ENCODE measurements at places on chromosomes 11 and 22. TPM values are rescaled to one million over a fixed set of nuclear protein-coding genes. Genes with fewer than 3 reads are reported as not detected.

NXPE4 gene
- total RNA-seq, result not detected

OR5B21 gene
- not detected for total RNA-seq

NLRP14 gene
- not detected for total RNA-seq

B3GAT1 gene
- not detected for total RNA-seq

ANGPTL5 gene
- not detected for total RNA-seq

FREY1 gene
- not detected for total RNA-seq

FOLH1 gene
- total RNA-seq, result not detected

MEN1 gene
- 26.4 TPM for total RNA-seq

GGTLC3 gene
- total RNA-seq, result not detected

GAB4 gene
- total RNA-seq, result not detected

ASRGL1 gene
- total RNA-seq, result 19.7 TPM

LDHAL6A gene
- total RNA-seq, result not detected

TENM4 gene
- 12.6 TPM for total RNA-seq

BLID gene
- 1.9 TPM for total RNA-seq

NADSYN1 gene
- 72.8 TPM for total RNA-seq

MRE11 gene
- 13.7 TPM for total RNA-seq

MYBPC3 gene
- not detected for total RNA-seq

OR52N1 gene
- not detected for total RNA-seq

NLRP10 gene
- not detected for total RNA-seq

MLC1 gene
- not detected for total RNA-seq

MS4A3 gene
- not detected for total RNA-seq

ROBO4 gene
- 1.4 TPM for total RNA-seq

MRGPRE gene
- total RNA-seq, result not detected

SCGB2A2 gene
- total RNA-seq, result not detected

IFTAP gene
- total RNA-seq, result 13.2 TPM

SUSD2 gene
- 0.07 TPM for total RNA-seq

TEX54 gene
- not detected for total RNA-seq

TIMP3 gene
- total RNA-seq, result 6.1 TPM

APOL5 gene
- total RNA-seq, result not detected

CABP4 gene
- not detected for total RNA-seq

OR51F1 gene
- total RNA-seq, result not detected

GAS2 gene
- total RNA-seq, result 1.2 TPM

INS gene
- total RNA-seq, result not detected

CD6 gene
- total RNA-seq, result 0.23 TPM

MOV10L1 gene
- total RNA-seq, result 0.12 TPM

ACR gene
- not detected for total RNA-seq

HORMAD2 gene
- not detected for total RNA-seq

GUCY1A2 gene
- 0.06 TPM for total RNA-seq

OR52H1 gene
- total RNA-seq, result not detected

OR51F2 gene
- total RNA-seq, result not detected

GTF2H1 gene
- 30.8 TPM for total RNA-seq

MAP6 gene
- total RNA-seq, result 1.1 TPM

IGF2 gene
- total RNA-seq, result 11.7 TPM

NUCB2 gene
- 22.0 TPM for total RNA-seq

MS4A12 gene
- total RNA-seq, result not detected

ACRV1 gene
- total RNA-seq, result not detected

NCAM1 gene
- total RNA-seq, result 3.1 TPM

DRD4 gene
- total RNA-seq, result not detected

MMP11 gene
- total RNA-seq, result 22.3 TPM

MIAT gene
- total RNA-seq, result 0.12 TPM

MUC6 gene
- not detected for total RNA-seq

TRPM5 gene
- not detected for total RNA-seq

TCN1 gene
- total RNA-seq, result 1.3 TPM

LDLRAD3 gene
- total RNA-seq, result 8.2 TPM

CALCA gene
- total RNA-seq, result not detected

ANO3 gene
- total RNA-seq, result not detected

OR4A16 gene
- total RNA-seq, result not detected

TSPAN4 gene
- 188 TPM for total RNA-seq

Data from epithelial cell of proximal tubule (primary cell).